Activated CD8-positive, alpha-beta T cell treated with anti-CD3 and anti-CD28 coated beads for 36 hours (primary cell): ENCODE measurements at places on chromosomes 1 and 21.

GRCh38 chr1:36232212-36233095, 8.2 kb downstream of the THRAP3 start:
- no peak for DNase-seq

- no peak for DNase-seq
These were observed 413.6 kb upstream of the ESRRG start for GRCh38 chr1:217136895-217137205.

- DNase-seq: no peak
These were observed 122.7 kb downstream of the FGGY start for GRCh38 chr1:59419361-59420140.

GRCh38 chr21:35503671-35504070, 454.6 kb upstream of the RUNX1 start:
- no peak for DNase-seq

- peak; percentile 30 for DNase-seq
These were observed 27.0 kb downstream of the STYXL2 start for GRCh38 chr1:167120899-167121298.

DNA sequence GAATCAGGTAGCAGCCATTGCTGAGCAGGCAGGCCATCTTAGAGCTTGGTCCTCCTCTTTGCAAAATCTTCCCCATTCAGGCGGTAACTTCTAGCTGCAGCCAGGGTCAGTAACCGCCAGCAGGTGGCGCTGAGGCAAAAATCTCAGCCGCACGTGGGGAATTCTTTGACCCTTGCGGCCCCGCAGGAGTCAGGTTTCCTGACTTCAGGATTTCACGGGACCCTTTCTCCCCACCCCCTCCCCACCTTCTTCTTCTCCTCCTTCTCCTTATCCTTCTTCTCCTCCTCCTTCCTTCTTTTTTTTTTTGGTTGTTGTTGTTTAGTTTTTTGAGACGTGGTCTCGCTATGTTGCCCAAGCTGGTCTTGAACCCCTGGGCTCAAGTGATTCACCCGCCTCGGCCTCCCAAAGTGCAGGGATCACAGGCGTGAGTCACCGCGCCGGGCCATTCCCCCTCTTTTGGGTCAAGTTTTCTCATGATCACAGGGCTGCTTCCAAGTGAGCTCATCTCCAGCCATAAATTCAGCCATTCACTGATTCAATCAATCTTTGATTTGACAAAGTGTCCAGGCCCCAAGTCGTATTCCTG, 33.4 kb upstream of the TENT5B start:
- DNase-seq: peak; percentile 79

GRCh38 chr1:76501586-76502219, 365.6 kb upstream of the ST6GALNAC5 start:
- DNase-seq: no peak

GRCh38 chr1:93021539-93022134, 57.4 kb upstream of the MTF2 start:
- no peak for DNase-seq

DNA sequence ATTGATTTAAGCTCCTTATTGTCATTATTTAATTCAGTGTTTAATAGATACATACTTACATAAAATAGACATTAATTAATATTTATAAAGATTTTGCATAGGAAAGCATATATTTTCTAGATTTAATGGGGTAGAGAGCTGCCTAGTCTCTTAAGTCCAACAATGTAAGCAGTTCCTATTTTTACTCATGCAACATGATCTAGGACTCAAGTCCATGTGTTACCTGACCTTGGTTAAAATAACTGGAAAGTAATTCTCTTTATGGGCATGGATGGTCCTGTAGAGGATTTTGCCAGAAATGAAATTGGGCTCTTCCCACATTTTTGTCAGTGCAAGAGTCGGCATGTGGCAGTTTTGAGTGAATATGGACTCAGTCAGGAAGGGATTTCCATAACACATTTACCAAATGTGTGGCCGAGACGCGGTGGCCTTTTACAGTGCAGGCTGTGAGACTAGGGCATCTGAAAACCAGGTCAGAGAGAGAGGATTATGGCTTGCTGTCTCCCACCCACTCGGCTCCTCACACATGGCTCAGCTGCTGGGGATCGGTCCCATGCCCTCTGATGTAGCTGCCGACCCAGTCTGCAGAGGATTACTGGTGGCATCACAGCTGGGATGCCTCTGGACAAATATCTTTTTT, 6.2 kb upstream of the KIF1B start:
- DNase-seq: no peak

DNA sequence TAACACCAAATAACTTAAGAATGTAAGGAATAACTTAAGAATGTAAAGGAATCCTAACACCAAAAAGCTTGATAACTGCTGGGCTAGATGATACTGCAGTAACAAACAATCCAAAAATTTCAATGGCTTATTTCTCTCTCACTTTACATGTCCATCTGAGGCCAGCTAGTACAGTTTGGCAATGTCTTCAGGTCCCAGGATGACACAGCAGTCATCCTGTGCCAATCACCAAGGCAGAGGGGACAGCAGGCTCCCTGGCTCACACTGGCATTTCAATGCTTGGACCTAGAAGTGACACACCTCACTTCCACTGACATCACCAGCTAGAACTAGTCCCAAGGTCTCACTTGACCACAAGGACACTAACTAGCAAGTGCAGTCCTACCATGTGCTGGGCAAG, 15.3 kb downstream of the DNAJC11 start:
- no peak for DNase-seq

- DNase-seq: no peak
These were observed 67.8 kb upstream of the IPO9 start for GRCh38 chr1:201761178-201761577.

- DNase-seq: no peak
These were observed 18.1 kb upstream of the TENT5C start for GRCh38 chr1:117587499-117588356.

DNA sequence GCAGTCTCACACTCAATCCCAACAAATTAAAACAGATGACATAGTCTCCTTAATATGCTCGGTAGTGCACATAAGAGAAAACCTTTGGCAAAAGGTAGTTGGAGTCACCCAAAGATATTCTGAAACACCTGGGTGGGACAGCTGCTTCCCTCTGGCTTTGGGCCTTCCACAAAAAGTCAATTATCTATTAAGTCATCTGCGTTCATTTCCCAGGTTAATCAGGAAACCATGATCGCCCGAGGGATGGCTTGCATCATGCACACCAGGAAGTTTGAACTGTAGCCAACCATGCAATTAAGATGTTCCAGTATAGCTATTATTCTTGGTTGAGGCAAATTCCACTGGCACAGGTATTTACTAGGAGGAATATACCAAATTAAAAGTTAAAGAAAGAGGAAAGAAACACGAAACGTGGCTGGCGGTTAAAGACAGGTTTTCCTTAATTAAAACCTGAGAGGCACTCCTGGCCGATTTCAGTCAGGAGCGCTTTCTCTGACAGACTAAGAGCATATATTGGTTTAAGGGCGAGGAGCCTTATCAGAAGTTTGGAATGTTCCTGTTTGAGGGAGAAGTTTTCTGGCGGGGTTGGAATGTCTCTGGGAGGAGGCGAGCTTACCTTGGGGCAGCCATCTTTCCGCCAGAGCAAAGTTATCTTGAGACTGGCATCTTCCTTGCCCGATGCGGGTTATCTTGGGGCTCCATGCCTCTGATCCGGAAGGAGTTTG, 19.9 kb downstream of the CLDN17 start:
- DNase-seq: no peak

DNA sequence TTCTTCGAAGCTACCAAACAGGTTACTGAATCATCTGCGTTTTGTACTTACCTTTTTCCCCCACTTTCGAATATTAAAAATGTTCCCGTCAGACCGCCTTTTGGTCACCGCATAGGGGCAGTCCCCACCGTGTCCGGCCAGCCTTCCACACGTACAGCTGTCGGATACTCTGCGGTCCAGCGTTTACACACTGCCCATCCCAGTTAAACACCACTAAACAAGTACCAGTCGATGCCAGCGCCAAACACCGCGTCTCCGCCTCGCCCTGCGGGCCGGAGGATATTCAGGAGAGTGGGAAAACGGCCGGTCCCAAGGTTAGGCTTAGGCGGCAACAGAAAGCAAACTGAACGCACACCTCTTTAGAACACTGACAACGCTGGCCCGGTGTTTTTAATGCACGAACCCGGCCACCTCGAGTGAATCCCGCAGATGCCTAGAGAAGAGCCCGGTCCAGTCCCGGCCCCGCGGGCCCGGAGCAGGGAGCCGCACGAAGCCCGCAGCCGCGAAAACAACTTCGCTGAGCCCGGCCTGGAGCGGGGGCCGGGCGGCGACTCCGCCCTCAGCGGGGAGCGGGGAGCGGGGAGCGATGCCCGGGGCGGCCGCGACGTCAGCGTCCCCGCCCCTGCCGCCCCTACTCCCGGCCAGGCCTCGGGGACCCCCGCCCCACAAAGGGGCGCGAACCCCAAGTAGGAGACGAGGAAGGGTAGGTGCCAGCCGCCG, 730 bp upstream of the PHF13 start:
- peak; percentile 47 for DNase-seq

DNA sequence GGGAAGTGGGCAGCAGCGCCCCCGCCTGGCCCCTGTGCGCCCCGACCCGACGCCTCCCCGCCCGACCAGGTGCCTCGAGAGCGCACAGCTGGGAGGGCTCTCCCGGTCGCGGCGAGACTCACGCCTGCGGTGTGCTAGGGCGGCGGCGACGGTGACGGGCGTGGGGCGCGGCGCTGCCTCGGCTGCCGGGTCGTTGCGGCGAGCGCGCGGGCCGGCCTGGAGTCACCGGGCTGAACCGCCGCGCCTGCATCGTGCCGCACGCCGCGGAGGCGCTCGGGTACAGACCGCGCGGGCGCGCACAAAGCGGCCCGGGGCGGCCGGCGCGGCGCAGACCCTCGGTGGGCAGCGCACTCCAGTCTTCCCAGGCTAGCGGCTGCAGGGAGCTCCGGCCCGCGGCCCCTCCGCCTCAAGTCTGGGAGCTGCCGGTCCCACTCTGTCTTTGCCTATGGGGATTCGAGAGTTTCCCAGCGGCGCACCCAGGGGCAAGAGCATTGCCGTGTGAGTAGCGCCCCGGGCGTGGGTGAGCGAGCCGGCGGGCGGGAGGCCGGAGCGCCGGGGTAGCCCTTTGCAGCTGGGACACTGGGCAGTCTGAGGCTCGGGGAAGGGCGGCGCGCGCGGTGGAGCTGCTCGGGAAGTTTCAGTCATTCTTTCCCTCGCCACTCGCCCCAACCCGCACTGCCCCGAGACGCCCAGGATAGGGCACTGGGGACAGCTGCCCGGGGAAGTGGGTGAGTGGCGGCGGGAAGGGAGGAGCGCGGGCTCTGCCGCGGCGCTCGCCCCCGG, at the start of gene SLC35F3:
TSS of gene SLC35F3 (plus strand) at position 44 of the 783 bp plus-strand sequence.
- DNase-seq: peak; percentile 11

DNA sequence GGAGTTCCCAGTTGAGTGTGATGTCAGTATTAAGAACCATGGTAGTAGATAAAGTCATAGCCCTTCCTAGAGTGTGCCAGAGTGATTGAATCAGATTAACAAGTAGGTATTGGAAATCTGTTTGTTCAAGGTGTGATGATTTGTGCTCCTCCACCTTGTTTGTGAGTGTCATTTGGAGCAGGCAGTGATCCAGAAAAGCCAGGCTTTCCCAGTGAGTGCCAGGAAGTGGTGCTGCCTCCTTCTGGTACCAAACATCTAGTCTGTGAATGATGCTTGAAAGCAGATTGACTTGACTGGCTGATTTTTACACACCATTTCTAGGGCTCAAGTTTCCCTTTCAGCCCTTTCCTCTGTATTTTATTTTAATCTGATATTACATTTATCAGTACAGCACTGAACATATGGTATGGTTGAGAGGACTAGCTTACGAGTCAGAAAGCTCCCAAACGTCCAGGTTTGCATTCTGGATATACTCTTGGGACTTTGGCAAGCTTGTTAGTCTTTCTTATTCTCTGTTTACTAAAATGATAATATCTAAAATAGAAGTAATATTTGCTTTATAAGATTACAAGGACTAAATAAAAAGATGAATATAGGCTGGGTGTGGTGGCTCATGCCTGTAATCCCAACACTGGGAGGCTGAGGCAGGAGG, 100.7 kb downstream of the PATJ start:
- DNase-seq: no peak

- no peak for DNase-seq
These were observed 65.9 kb upstream of the L1TD1 start for GRCh38 chr1:62128745-62129144.

DNA sequence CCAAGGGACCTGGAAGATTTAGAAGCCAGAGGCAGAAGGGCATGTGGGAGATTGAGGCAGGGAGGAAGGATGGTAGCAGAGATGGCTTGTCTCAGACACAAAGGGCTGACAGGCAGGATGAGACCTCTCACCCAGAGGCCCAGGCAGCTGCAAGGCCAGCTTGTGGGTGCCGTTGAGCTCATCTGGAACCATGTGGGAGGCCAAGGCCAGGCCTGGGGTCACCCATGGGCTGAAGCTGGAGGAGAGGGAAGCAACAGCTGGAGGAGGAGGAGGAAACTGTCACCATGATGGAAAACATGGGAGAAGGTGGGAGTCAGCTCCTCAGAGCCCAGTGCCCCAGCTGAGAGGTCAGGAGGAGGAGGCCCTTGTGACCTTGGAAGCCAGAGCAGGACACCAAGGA, 6.4 kb downstream of the CRABP2 start:
- no peak for DNase-seq

DNA sequence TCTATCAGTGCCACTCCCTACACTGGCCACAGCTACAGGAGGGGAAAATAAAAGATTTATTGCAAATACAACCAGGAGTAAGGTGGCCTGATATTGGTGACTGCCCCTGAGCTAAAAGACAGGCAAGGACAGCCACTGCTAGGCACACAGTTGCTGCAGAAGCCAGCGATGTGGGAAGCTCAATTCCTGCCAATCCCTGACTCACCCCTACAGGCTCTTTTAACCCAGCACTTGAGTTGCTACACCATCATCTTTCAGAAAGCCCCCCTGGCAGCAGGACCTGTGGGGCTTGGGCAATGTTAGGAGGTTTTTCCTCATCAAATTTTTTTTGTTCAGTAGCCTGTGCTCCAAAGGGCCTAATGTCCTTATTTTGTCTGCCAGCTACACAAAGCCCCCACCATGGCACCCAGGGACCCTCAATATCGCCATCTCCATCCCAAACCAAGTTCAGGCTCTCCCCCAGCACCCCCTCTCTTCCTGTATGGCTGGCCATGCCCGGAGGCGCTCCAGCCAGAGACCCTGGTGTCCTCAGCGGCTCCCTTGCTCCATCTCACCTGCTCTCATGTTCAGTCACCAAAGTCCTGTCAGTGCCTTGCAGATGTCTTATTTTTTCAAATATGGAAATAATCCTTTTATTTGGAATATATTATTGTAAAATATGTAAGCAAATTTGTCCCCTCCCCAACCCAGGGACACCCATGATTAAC, 13.4 kb downstream of the CLEC20A start:
- no peak for DNase-seq

GRCh38 chr1:33341190-33341589, 20.3 kb upstream of the A3GALT2 start:
- no peak for DNase-seq

DNA sequence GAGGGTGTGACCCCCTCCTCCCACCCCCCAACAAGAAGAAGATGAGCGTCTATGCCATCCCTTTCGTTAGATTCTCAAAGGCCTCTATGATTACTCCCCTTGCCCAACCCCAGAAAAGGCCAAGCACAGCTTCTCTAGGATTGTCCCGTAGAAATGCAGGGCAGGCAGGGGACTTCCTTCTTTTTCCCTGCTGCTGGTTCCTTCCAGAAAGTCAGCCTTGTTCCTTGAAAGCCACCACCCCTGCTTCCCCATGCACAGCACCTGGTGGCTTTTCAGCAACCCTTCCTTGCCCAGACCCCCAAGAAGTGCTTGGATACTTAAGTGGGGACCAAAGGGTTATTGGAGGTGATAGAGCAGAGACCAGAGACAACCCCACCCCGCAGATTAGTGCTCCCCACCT, 75.1 kb downstream of the ARHGEF10L start:
- DNase-seq: no peak
